Left ventricle myocardium inferior (tissue), 1 donor: ENCODE measurements at places on chromosomes 5 and 9.
A peak's percentile ranks its signal among the peaks of the same experiment; 100 is the strongest.

DNA sequence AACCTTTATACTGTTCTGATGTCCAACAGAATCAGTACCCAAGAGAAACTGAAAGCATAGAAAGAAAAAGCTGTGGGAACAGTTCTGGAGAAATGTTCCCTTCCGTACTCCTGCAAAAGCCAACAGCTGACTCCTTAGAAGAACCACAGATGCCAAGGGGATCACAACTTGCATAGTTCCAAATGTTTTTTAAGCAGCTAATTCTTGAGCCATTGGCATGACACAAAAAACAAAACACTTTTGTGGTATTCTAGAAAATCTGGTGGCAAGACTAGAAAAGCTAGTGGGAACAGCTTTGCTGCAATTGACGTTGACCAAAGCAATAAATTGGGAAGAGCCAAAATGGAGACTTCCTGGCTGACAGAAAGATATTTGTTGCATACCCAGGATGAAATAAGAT is 189.9 kb downstream of the ARL15 start:
- DNase-seq, result no peak

- DNase-seq, result no peak
Observed at GRCh38 chr5:158116965-158117364, 258.0 kb upstream of the CLINT1 start.

GRCh38 chr5:126865299-126865698 is 88.4 kb downstream of the LMNB1 start:
- no peak for DNase-seq

DNA sequence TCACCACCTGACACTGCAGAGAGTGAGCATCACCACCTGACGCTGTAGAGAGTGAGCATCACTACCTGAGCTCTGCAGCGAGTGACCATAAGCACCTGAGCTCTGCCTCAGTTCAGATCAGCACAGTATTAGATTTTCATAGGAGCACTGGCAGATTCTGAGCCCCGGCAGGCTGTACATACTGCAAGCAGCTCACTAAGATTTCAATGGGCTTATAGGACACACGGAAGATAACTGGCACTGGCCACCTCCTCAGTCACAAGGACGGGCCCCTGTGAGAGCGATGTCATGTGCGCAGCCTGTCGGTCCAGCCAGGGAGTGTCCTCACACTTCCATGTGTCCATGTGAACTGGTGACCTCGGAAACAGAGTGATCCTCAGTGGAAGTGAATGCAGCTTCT is 153.5 kb upstream of the IRX2 start:
- no peak for DNase-seq

GRCh38 chr9:935348-935965 is 41.0 kb upstream of the DMRT3 start:
- no peak for DNase-seq

DNA sequence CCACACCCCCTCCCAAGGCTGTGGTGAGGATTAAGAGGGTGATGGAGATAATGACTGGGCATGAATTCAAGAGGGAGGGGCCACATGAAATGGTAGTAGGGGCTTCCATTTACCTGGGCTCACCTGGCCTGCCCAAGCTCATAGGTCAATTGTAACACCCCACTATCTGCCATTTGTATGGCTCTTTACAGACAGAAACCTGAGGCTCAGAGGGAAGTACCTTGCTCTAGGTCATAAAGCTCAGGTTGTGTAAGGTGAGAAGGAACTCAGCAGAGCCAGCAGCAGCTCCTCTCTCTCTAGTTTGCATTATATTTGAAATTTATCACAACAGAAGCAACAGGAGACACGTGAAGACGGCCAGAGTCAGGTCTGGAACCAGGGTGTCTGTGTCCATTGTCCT is 133.4 kb upstream of the ALDH1B1 start:
- no peak for DNase-seq

DNA sequence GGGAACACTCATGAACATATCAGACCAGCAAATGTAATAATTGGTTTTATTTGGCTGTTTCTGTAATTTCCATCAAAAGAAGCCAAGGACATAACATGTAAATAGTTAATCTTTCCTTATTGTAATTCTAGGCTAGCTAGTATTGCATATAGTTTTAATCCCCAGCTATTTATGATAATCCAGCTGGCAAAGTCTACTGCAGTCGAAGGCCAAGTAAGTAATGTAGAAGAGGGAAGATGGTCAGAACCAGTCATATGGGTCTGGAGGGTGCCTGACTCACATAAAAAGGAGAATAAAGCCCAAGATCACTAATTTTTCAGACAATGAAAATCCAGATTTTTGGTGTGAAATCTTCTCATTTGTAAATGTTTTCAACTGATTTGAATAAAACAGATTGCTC is 106.3 kb downstream of the CCDC192 start:
- DNase-seq, result no peak

GRCh38 chr5:14367364-14367763 is 214.2 kb upstream of the OTULINL start:
- DNase-seq, result no peak

GRCh38 chr9:130138791-130139190 is 33.4 kb upstream of the NCS1 start:
- peak; percentile 48 for DNase-seq

- no peak for DNase-seq
Observed at GRCh38 chr5:110836851-110837250, 98.0 kb downstream of the SLC25A46 start.

- no peak for DNase-seq
Observed at GRCh38 chr9:33868440-33868973, 51.5 kb downstream of the UBE2R2 start.

GRCh38 chr9:73042155-73042554 is 89.3 kb upstream of the ALDH1A1 start:
- DNase-seq, result no peak

- DNase-seq, result no peak
Observed at GRCh38 chr5:55101556-55102276, 730 bp upstream of the GZMA start.

DNA sequence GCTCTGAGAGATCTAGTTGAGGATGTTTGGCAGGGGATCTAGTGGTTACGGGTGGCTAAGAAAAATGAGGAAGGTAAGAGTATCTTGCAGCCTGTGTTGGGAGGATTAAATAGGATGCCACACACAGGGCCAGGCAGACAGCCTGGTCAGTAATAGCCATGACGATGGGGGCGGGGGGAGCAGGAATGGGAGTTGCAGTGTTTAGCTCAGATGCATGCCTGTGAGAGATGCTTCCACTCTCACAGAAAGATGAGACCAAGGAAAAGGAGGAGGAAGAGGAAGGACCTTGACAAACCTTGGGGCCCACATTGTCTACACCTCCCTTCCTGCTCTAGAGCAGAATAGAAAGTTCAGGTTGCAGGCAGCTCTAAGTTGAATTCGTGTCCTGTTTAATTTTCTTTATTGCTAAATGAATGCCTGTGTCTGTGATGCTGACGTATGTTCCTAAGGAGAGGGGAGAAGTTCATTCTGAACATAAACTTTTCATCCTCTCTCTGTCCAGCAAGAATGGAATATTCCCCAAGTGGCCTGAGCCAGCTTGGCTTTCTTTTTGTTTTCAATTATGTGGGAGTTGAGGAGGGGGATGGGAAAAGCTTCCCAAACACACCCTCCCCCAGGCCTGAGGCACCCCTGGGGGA is 28.7 kb downstream of the TGFBI start:
- no peak for DNase-seq

DNA sequence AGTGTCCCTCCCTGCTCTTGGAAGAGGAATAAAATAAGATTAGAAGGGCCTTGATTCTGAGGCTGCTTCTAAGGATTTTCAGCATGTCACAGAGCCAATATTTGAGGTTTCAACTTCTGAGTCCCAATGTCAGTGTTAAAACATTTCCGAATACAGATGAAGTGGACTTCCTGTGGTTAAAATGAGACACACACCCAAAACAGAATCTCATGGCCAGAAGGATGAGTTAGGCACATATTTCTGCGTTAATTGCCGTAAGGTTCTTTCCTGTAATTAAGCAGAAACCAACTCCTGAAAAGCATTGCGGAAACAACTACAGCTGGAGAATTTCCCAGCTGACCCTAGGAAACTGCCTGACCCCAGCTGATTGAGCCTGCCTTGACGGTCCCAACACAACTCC is 10.4 kb upstream of the ZNF354B start:
- DNase-seq, result no peak

- DNase-seq, result no peak
Observed at GRCh38 chr5:28779161-28779754, 1740.9 kb upstream of the CDH9 start.

DNA sequence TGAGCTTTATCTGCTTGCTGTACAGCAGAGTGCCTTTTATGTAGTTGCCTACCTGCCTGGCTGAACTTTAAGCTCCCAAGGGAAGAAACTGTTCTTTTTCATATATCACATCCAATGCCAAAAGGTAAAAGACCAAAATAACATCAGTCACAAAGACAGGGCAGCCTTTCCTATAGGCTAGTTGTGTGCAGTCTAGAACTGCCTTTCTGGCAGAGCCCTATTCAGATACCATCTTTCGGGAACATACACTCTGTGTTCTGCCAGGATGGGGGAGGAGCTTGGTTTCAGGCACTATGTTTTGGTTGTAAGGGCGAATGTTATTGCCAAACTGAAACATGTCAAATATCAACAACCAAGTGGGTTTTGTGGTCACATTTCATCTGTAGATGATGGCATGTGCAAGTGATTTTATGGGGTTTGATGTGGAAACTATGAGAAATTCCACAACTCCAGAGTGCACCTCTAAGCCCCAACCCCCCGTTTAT is 314.5 kb downstream of the ADGRV1 start:
- DNase-seq, result no peak

DNA sequence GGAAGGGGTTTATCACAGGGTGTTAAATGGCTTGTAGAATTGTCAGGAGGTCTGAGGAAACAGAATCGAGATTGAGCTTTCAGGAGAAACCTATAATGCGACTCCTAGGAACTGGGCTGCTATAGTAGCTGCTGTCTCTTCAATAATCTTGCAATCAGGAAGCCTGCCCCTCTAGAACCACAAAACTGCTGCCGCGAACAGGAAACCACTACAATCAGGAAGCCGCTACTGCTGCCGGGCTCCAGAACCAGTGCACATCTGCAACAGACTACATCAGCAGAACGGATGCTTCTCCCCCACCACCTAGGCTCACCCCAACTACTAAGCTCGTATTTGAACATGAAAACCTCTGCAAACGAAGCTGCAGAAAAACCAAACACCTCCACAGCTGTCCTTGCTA is 31.6 kb downstream of the TNFSF8 start:
- peak; percentile 40 for DNase-seq

GRCh38 chr5:120240706-120241105 is 223.4 kb upstream of the PRR16 start:
- no peak for DNase-seq

- DNase-seq, result peak; percentile 31
Observed at GRCh38 chr9:35757226-35757891, 3.3 kb upstream of the MSMP start.

- DNase-seq, result no peak
Observed at GRCh38 chr5:6820851-6821479, 107.7 kb downstream of the TENT4A start.

GRCh38 chr5:177124486-177124991 is 9.0 kb upstream of the NSD1 start:
- no peak for DNase-seq

- DNase-seq, result no peak
Observed at GRCh38 chr9:36946653-36947052, 87.4 kb downstream of the PAX5 start.

- DNase-seq, result no peak
Observed at GRCh38 chr5:163885117-163885516, 379.7 kb downstream of the MAT2B start.

- no peak for DNase-seq
Observed at GRCh38 chr9:95954940-95955339, 79.4 kb downstream of the ERCC6L2 start.

DNA sequence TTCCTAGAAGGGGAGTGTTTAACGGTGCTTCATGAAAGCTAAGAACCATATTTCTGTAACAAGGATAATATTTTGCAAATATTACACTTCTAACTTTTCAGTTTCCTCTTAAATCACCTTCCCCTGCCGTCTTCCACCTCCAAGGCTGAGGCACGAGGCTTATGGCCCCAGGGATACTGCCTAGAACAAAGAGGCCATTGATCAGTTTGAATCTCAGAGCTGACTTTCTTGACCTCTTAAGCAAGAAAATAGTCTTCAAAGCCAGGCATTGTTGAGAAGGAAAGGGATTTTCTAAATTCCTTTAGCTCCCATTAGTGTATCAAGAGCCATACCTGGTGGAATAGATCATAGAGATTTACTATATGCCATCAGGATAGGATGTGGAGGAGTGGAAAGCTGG is 566.2 kb downstream of the BNC2 start:
- no peak for DNase-seq

DNA sequence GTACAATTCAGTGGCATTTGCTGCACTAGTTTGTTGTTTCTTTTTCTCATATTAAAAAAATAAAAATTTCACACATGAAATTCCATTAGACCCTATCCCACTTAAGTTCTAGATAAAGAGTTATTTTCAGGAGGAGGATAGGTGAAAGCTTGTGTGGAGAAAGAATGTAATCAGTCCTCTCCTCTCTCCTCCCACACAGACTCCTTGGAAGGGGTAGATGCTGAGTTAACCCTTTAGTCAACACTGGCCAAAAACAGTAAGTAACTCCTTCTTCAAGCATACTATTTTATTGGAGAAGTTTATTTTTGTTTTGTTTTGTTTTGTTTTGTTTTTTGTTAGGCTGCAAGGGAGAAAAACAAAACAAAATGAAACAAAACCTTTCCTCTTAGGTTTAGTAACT is 30.6 kb upstream of the LMNB1 start:
- no peak for DNase-seq

GRCh38 chr5:84231433-84231832 is 153.2 kb downstream of the EDIL3 start:
- DNase-seq, result no peak

DNA sequence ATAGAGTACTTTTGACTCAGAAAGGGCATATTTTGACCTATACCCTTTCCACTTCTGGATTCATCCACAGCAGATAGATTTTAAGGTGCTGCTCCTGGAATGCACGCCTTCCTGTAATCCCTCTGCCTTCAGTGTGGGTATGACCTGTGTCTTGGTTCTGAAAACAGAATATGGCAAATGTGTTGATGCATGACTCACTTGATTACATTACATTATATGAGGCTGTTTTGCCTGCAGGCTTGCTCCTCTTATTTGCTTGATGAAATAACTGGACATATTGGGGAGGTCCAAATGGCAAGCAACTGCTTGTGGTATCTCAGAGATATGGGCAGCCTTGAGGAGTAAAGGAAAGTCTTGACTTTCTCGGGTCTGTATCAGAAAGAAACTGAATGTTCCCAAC is 468.6 kb downstream of the CDH18 start:
- no peak for DNase-seq

DNA sequence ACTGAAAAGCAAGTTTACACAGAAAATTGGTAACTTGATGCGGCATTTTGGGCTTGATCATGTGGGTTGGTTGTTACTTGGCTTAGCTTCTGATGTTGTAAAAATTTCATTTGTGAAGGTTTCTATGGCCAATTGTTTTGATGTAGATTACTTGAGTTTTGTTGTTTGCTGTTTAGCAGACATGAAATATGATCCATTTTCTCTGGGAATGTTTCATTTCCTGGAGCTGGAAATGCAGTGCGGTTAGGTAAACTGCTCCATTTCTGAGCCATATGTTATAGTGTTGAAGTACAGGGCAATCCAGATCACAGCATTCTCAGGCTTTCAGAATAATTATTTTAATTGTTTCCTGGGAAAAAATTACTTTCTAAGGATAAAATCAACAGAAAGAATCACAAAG is 396.9 kb downstream of the ENC1 start:
- DNase-seq, result no peak
